SW480 (cell line): ENCODE measurements at places on chromosomes 16 and 17.
A peak's percentile ranks its signal among the peaks of the same experiment; 100 is the strongest.

DNA sequence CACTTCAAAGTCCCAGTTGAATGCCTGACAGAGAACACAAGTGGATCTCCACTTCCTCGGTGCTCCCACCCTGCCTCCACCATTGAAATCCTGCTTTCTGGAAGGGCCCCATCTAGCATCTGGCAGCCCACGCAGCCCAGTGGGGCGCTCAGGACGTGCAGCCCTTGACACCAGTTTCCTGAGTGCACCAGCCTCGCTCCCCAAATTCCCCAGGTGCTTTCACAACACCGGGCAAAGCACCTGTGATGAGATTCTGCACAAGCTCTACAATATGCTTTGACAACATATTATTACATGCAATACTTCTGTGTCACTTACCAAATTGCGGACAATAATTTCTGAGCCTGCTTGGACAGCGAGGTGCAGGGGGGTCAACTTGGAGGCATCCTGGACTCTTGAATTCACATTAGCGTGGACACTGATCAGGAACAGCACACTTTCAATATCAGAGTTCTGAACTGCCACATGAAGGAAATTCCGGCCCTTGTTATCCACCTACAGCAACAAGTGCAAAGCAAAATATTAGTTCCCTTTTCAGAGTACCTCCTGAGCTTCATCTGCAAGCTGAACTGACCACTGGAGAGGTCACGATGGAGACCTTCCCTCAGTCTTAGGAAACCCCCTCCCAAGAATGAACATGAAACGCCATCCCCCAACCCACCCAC lies 33.9 kb downstream of the CYB5D2 start:
- DNase-seq, result no peak

DNA sequence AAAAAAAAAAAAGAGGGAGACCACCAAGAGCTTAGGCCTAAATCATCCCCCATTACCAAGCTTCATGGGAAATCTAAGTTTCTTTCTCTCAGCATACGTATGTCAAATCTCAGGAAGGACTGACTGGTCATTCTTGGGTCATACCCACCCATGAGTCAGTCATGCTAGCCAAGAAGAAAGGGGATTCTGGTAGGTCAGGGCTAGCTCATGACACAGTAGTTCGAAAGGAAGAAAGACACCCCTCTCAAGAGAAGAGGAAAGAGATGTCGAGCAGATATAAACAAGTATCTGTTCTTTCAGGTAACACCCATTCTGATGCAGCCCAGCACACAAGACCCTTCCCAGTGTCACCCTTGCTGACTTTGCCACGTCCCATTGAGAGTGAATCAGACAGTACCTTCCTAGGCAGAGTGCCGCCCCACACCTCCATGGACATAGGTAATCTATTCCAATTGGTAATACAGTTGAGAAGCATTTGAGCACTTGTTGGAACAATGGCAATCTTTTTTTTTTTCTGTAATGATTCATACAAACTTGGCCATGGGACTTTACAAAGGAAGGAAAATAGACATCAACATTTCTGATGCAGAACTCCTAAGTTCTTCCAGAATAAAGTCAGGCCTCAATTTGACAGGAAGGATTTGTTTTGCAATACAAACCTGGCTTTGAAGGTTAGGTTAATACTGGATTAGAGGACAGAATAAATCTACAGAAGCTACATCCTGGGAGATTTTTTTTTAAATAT lies 38.2 kb downstream of the COPRS start:
- DNase-seq, result no peak

GRCh38 chr17:41340934-41341861 lies 9.4 kb downstream of the KRT33A start:
- no peak for DNase-seq

DNA sequence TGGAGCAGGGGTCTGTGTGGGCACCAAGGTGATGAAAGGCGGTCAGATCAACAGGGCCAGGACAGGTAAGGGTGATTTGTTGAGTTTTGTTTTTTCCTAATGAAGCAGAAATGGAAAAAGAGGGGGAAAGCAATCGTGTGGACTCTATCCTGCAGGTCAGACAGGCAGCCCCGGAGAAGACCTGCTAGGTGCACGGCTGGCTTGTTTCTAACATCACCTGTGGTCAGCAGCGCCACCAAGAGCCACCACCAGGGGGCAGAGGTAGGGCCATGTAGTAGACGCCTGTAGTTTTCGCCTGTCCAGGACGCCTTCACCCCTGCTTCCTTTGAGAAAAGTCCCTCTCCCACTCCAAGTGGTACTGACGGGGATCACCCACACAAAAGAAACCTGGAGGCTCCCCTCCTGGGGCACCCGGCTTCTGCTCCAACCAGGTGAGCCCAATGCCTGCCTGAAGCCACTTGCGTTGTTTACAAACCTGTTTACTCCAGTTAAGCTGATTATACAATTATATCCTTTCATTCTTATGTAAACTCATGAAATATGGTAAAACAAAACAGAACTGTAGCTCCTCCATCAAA lies 54.2 kb upstream of the SEC14L1 start:
- peak; percentile 82 for DNase-seq

DNA sequence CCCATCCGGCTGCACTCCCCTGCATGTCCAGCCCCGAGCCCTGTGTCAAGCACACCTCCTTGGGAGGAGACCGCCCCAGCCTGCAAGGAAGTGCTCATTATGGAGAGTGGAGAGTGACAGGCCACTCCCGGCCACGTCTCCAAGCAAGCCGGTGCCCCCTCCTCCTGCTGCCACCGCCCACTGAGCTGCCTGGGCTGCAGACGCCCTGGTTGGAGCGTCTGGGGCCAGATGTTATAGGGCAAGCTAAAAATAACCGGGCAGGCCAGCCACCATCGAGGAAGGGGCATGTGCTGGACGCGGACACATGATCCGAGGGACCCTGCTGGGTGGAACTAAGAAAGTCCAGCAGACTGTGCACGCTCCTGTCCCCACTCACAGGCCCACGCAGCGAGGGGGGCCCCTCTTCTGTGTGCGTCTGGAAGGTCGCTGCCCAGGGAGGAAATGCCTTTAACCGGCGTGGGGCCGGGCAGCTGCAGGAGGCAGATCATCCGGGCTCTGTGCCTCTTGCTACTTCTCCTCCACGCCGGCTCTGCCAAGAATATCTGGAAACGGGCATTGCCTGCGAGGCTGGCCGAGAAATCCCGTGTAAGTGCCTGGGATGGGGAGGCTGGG lies at the start of gene WFDC1:
Gene WFDC1 (plus strand): TSS at position 348 of the 612 bp plus-strand sequence. CDS start 94 bp downstream, at position 442.
- DNase-seq, result no peak

DNA sequence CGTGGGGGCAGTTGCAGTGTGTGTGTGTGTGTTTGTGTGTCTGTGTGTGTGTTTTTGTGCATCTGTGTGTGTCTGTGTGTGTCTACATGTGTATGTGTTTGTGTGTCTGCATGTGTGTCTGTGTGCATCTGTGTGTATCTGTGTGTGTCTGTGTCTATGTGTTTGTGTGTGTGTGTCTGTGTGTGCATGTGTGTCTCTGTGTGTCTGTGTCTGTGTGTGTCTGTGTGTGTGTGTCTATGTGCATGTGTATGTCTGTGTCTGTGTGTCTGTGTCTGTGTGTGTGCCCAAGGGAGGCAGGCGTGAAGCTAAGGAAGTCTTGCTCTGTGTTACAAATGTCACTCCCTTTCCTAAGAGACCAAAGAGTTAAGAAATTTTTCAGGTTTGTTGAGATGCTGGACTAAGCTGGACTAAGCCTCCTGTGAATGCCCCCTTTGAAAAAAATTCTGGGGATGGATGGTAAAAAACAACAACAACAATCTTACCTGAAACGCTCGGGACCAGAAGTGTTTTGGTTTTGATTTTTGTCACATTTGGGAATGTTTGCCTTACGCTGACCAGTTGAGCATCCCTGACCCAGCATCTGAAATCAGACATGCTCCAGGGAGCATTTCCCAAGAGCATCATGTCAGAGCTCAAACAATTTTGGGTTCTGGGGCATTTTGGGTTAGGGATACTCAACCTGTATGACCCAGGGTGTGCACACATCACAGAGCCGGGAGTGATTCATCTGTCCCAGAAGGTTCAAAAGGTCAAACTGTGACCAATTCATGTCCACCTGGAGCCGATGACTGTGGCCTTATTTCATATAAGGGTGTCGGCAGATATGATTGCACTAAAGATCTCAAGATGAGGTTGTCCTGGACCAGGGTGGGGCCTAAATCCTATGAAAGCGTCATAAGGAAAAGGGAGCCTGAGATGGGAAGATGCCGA lies 48.6 kb upstream of the ZNF469 start:
- DNase-seq, result peak; percentile 29

GRCh38 chr16:4412159-4412558 lies 4.2 kb downstream of the CORO7 start:
- DNase-seq, result no peak

DNA sequence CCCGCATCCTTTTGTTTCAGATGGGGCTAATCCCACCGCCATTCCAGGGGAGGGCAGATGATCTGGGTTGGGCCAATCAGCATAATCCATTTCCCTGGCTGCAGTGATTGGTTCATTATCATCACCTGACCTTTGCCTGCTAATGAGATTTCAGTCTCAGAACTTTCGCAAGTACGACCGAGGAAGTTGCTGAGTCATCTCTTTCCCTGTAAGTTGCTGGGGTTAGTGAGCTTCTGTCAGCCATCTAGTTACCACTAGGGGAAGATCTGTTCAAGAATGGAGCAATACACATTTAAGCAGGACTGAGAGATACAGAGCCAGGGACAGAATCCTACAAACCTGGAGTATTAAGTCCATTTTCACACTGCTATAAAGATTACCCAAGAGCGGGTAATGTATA lies 65.3 kb upstream of the NUDT7 start:
- DNase-seq, result peak; percentile 22

DNA sequence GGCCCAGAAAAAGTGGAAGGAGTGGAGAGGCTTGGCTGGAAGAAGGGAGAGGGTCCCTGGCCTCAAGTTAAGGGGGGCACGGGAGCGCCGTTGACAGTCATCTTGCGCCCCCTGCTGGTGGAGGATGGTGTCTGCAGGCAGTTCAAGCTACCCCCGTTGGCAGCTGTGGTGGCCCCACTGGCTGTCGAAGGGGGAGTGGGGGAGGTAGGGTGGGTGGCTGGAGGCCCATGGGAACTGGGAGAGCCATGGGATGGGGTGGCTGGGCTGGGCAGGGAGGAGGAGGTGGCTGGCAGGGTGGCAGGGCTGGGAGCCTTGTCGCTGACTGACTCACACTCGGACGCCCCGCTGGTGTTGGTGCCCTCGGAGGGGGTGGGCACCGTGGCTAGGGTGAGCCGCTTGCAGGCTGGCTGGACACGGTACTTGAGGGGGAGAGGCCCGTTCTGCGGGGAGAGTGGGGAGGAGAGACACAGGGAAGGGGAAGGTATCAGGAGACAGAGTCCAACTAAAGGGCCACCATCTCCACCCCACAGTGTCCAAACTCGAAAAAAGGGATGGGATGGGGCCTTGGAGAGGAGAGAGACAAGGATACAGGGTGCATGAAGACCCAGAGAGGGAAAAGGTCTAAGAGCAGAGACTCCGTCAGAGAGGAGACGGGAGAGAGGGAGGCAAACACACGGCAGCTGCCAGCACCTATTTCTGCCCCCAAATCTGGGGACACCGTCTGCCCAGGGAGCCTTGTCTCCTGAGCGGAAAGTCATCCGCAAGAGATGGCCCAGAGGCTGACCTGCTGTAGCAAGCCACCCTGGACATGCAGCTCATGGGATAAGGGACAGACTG lies 5.2 kb downstream of the CISD3 start:
- DNase-seq, result no peak

GRCh38 chr17:42653179-42654124 lies 5.6 kb upstream of the TUBG2 start:
- no peak for DNase-seq

DNA sequence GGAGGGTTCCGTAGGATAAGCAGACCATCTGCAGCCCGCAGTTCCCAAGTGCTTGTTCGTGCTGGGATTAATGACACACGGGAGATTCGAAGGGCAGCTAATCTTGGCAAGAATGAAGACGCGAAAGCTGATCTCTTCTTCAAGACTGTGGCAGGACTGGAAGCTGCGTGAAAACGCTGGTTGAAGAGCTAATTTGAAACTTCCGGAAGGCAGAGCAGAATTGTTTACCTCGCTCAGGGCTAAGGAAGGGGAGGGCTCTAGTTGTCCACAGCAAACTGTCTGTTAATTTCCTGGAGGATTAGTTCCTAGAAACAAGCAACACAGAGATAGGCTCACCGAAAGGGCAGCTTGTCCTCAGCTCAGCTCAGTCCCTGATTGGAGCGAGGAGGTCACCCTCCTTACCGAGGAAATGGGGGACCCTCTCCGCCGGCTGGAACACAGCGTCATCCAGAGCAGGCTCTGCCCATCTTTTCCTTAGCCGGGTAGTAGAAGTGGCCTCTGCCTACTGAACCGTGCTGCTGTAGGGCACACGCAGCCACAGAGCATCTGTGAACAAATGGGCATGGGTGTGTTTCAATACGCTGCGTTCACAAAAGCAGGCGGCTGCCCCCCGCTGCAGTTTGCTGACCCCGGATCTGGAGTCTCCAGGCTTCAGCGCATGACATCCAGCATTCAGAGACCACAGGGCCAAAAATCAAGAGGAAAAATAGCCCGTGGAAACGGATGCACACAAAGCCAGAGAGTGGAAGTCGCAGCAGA lies 16.7 kb upstream of the BAIAP2 start:
- DNase-seq, result no peak

GRCh38 chr16:74874912-74875546 lies 100.4 kb upstream of the FA2H start:
- no peak for DNase-seq

DNA sequence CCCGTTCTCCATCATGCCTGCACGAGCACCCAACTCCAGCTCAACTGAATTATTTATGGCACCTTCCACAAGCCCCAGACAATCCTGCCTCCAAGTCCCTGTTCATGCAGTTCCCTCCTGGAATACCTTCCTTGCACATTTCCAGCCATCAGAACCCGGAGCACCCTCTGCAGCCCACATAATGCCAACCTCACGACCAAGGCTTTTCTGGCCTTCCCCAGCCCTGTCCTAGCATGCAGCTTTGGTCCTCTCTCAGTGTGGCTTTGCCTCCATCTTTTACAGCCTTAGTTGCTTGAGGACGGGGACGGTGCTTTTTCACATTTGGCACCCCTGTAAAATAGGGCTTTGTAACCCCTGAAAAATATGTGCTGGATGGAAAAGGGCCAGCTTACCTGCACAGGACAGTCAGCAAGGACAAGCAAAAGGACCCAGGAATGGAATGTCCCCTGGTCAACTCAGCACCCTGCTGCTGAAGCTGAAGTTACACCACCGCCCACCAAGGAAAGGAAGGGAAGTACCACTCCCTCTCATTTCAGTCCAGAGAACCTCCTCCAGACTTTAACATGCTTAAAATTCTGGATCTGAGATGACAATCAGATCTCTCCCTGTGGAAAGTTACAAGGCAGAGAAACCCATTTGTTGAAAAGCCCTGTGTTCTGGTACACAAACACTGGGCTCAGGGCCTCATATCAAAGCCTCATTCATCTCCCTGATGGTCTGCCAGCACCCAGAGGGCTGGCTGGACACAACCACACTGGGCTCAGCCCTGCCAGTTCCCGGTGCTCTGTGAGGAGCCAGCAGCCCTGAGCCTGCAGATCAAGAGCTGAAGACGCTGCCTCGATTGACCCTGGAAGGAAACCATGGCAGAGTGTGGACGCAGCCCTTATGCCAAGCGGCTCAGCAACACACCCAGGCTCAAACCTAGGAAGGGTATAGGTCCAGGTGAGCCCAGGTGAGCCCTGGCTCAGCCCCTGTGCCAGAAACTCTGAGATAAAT lies 2.9 kb downstream of the SLC39A11 start:
- no peak for DNase-seq
